Activated T-helper 17 cell treated with anti-CD3 and anti-CD28 coated beads, Interleukin-2, amount 50 U/mL, for 72 hours (primary cell): ENCODE measurements at places on chromosomes 12 and 14. TPM values are rescaled to one million over a fixed set of nuclear protein-coding genes. Genes with fewer than 3 reads are reported as not detected.

Gene DYNC1H1
- 383 TPM for total RNA-seq

Gene DIO3
- not detected for total RNA-seq

- ATAC-seq, result no peak
These were observed 59.5 kb downstream of the SCARB1 start for GRCh38 chr12:124804011-124804621.

DNA sequence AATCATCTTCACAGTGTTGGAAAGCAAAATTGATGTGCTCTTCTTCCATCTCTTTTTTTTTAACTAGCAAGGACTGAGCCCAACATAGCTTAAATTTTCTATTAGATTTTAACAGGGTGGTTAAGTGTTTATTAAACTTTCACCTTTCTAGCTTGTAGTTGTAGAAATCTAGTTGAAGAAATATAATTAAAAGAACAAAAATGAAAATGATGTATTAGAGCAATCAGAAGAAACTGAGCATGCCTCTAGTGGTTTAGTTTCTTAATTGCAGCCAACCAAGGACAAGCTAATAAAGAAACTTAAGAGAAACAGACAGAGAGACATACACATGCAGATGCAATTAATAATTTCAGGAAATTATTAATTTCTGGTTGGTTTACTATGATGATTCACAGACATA lies 673.0 kb upstream of the LMO3 start:
- ATAC-seq, result no peak

Gene TEDC1
- total RNA-seq, result 23.3 TPM

GRCh38 chr12:33596061-33596460 lies 156.4 kb upstream of the SYT10 start:
- ATAC-seq, result no peak

Gene GUCY2C
- total RNA-seq, result not detected

DNA sequence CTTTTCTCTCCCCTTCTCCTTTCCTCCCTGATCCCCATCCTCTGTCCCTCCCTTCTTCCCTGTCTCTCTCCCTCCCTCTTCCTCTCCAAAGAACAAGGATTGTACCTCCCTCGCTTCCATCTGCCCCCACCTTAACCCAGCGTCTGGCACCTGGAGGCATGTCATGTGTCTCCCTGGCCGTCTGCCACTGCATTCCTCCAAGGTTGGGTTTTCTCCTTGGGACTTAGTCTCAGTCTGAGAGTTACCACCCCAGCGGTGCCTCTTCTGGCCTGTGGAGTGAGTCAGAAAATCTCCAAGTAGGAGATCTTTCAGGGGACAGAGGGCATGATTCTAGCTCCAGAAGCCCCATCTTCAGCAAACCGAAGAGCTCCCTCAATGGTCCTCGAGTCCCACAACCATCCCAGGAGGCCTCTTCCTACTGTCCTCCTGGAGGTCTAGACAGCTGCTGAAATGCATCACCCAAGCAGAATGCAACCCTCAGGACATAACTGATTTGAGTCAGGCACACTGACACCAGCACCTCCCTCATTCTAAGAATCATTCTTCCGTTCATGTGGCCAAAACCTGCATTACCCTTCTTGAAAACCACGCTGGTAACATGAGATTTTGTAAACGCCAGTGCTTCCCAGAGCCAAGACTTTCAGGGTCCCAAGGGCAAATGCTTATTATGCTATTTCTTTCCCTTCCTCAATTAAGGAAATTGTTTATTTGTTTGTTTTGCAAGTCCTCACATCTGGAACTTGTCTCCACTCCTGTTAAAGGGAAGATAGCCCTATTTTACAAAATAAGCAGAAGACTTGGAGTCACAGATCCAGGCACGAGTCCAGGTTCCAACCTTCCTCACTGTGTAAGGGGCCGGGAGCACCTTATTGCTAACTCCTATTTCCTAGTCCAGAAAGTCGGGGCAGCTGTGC lies 463.2 kb downstream of the BCL11B start:
- ATAC-seq, result no peak

DNA sequence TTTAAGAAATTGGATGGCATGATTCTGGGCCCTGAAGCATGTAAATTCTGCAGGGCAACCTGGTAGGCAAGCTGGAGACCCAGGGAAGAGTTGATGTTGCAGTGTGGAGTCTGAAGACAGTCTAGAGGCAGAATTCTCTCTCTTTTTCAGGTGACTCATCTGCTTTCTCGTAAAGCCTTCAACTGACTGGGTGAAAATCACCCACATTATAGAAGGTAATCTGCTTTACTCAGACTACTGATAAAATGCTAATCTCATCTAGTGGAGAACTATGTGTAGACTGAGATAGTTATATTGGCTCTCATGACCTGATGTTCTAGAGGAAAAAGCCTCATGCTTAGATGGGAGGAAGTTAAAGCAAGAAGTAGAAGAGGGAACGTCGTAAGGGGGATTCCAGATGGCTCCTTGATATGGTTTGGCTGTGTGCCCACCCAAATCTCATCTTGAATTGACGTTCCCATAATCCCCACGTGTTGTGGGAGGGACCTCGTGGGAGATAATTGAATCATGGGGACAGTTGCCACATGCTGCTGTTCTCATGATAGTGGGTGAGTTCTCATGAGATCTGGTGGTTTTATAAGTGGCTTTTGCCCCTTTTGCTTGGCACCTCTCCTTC lies 723.8 kb downstream of the BCL11B start:
- ATAC-seq, result peak; percentile 93

GRCh38 chr14:37241198-37241597 lies 43.5 kb downstream of the MIPOL1 start:
- ATAC-seq, result no peak

Gene LRRC10
- total RNA-seq, result not detected

Gene POLR3B
- 3.0 TPM for total RNA-seq

- no peak for ATAC-seq
These were observed 228.2 kb downstream of the DPY19L2 start for GRCh38 chr12:63440048-63440447.

Gene LDHB
- total RNA-seq, result 1,054 TPM
